ENCODE measurements at places on chromosomes 7 and 10.

- DNase-seq, result no peak
Observed at GRCh38 chr7:17663061-17663675, 277.1 kb downstream of the SNX13 start.

GRCh38 chr10:11546581-11546980, 64.9 kb downstream of the USP6NL start:
- no peak for DNase-seq

- DNase-seq, result peak; percentile 83
Observed at GRCh38 chr10:3803295-3803926, 18.4 kb upstream of the KLF6 start.

- DNase-seq, result no peak
Observed at GRCh38 chr7:114822131-114822530, 99.8 kb upstream of the MDFIC start.

DNA sequence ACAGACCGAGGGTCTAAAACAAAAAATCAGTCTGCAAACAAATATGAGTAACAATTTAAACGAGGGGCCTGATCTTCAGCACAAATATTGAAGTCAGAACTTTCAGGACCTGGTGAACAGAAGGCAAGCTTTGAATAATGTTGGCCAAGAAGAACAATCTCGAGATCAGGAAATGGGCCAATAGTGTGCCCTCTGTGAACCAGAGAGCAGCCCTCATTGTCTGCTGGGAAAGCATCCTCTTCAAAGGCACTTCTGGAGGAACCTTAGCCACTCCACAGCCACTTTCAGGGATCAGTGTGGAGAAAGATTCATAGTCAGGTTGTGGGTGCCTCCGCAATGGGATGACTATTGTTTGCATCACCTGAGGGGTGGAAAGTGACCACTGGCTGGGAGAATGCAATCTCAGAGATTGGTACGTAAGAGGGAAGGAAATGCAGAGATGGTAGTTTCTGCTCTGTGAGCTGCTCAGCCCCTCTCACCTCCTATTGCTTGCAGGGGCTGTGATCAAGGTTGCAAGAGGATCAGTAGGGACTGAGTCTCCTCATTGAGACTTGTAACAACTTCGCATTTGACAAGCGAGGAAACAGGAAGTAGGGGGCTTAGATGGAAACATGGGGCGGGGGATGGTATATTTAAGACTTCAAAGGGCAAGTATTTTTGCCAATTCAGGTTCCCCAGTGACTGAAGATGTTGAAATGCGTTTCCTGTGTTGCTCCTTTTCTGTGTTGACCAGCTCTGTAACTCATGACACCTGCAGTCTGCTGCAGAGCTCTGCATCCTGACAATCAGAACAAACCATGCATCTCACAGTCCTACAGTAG, 28.4 kb upstream of the IFRD1 start:
- DNase-seq, result peak; percentile 23

Measured in CD14-positive monocyte (primary cell).